ENCODE measurements at places on chromosomes 7 and 10. TPM values are rescaled to one million over a fixed set of nuclear protein-coding genes. Genes with fewer than 3 reads are reported as not detected.

DNA sequence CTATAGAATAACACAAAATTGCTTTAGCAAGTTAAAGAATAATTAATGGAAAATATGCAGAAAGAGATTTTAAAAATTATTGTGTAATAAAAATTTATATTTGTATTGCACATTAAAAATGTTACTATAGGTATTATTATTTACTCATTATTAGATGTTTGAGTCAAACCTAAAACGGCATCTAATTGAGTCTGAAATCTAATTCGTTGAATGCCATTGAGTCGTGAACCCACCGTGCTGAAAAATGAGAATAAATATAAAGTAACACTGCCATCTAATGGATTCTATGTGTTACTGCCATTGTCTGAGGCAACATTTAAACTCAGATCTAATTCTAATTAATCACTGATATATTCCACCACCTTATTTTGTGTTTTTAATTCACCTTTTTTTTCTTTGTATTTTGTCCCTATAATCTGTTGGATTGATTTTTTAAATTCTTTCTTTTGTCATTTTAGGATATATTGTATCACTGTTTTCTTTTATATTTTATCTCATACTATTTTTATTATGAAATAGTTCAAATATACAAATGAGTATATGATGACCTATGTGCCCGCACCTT is 62.2 kb downstream of the SAMD9 start:
- DNase-seq: no peak

Gene HMX3
- total RNA-seq: not detected

GRCh38 chr10:86963341-86963919 is 4.9 kb upstream of the ADIRF start:
- no peak for DNase-seq

Gene R3HCC1L
- 18.4 TPM for total RNA-seq

DNA sequence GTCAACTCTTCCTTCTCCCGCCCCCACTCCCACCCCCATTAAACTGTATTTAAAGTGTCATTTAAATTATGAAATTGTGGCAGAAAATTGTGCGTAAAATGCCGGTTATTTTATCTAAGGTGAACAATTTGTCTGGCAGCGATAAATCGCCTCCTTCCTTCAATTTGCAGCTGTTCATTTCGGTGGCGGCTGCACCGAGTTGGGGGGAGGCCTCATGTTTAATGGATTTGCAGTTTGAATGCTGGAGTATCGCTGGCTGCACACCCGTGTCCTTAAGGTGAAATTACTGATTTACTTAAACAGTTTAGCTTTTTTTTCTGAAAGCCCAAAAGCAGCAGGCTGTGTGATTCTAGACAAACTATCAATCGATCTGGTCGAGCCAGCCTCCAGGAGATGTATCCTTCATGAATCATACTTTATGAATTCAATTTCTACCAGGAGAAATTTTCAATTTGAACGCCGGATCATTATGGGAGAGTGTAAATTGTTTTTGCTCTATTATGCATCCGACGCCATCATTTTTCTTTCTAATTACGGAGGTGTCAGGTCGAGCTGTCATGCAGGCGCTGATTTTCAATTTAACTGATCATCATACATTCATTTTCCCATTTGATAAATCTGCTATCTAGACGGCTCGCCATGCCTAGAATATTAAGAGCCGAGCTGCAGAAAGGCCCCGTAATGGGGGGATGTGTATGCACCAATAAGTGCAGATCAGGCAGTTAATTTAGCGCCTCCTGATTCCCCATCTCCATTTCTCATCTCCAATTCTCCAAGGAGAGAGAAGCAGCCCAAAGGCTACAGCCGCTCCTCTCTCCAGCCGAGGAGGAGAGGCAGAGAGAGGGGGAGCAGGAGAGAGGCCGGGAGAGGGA is 6.5 kb downstream of the UNCX start:
- no peak for DNase-seq

- no peak for DNase-seq
These were observed 525 bp downstream of the UBE2D4 start for GRCh38 chr7:43926798-43927123.

Gene EGR2
- total RNA-seq: 14.2 TPM

GRCh38 chr7:10475940-10476641 is 497.6 kb upstream of the PHF14 start:
- DNase-seq: no peak

Gene CDC14C
- not detected for total RNA-seq

DNA sequence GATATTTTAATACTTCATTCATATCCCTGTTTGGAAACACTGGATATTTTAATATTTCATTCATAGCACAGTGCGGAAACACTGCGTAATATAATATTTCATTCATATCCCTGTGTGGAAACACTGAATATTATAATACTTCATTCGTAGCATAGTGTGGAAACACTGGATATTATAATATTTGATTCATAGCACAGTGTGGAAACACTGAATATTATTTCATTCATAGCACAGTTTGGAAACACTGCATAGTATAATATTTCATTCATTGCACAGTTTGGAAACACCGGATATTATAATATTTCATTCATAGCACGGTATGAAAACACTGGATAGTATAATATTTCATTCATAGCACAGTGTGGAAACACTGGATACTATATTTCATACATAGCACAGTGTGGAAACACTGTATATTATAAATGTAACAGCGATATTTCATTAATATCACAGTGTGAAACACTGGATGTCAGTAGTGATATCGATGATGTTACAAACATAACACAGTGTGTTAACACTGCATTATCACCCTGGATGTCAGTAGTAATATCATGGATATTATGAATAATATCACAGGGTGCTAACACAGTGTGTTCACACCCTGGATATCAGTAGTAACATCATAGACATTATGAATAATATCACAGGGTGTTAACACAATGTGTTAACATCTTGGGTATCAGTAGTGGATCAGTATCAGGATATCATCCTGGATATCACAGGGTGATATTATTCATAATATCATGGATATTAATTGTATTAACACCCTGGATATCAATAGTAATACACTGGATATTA is 2.9 kb upstream of the TMEM225B start:
- no peak for DNase-seq

- no peak for DNase-seq
These were observed 121.6 kb upstream of the LYZL2 start for GRCh38 chr10:30750971-30751677.
